Astrocyte of the spinal cord (primary cell): ENCODE measurements at places on chromosomes 11 and 22.

DNA sequence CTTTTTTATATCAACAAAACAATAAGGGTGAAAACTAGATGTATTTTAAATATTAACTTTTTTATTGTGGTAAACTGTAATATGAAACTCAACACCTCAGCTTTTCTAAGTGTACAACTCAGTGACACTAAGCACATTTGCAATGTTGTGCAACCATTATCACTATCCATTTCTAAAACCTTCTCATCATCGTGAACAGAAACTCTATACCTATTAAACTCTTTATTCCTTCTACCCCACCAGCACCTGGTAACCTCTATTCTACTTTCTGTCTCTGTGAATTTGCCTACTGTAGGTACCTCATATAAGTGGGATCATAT is 9.4 kb downstream of the HORMAD2 start:
- no peak for DNase-seq

- no peak for DNase-seq
These were observed 158.3 kb upstream of the SNX19 start for GRCh38 chr11:131074573-131074972.

DNA sequence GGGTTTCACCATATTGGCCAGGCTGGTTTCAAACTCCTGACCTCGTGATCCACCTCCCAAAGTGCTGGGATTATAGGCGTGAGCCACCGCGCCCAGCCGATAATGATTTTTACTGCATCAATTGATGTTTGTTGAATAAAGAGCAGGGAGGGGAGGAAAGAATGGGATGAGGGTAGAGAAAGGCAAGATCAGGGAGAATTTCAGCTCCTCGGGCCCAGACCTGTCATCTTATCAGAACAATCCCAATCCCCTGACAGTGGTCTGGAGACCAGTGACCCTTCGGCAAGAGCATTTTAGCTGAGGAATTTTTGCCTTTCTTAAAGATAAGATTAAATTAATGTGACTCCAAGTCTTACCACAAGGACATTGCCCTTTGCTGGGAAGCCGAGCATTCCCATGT is 15.0 kb upstream of the ANO1 start:
- no peak for DNase-seq

GRCh38 chr11:87275176-87275575 is 237.4 kb downstream of the TMEM135 start:
- no peak for DNase-seq

- no peak for DNase-seq
These were observed 11.7 kb upstream of the IL2RB start for GRCh38 chr22:37161443-37161842.

DNA sequence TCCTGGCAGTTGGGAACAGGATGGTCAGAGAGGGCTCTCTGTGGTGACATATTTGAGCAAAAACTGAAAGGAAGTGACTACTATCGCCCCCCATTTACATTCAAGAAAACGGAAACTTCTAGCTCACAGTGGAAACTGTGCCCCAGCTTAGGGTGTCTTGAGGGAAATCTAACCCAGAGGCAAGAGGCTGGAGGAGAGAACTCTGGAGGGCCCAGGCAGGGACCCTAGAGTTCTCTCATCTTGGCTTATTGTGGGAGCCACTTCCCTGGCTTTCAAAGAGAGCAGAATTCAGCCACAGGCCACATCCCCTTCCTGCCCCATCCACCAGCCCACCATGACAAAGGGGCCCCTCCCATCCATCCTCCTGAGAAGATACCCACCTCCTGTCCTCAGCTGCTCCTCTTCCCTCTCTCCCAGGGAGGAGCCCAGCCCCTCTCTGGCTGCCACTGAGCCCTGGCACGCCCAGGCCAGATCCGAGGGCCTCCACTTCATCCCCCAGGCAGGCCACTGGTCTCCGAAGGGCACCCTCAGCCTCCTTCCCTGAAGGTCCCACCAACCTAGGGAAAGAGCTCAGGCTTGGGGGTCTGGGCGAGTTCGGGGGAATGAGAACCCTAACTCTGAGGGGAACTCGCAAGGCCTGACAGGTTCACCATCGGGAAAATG is 1.6 kb upstream of the TMPRSS13 start:
- no peak for DNase-seq

GRCh38 chr11:12266943-12267342 is 110.4 kb upstream of the PARVA start:
- no peak for DNase-seq

DNA sequence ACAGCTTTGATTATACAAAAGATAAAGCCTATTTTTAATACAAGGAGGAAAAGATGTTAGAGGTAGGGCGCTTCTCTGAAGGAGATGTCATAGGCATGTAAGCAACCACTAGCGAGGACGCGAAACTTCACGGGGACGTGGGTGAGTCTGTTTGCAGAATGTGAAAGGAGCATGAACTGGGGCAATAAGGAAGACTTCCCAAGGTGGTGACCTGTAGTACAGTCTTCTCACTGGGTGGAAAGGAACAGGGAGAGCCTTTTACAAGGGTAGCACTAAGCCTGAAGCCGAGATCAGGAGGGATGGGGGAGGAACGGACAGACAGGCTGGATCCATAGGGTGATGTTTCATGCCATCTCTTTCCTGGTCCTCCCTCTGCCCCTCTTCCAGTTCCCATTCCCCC is 10.0 kb upstream of the MICAL2 start:
- no peak for DNase-seq
